CD4-positive, alpha-beta T cell treated with Interleukin-2 at 100 ng/mL for 4 hours (primary cell): ENCODE measurements at places on chromosomes 2 and 18.

DNA sequence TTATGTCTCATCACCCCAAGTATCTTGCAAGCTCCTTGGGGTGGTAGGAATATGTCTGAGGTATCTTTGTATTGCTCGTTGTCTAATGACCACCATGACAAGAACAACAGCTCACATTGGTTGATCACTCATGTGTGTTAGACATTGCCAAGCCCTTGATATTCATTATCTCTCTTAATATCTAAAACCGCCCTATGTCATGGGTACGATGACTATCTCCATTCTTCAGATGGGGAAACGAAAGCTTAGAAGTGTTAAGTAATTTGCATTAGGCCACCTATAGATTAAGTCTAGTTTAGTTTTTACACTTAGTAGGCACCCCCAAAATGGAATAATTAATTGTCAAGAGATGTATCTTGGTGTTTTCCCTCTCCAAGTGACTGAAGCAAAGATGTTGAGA lies 57.0 kb downstream of the ICOS start:
- peak; percentile 57 for DNase-seq

DNA sequence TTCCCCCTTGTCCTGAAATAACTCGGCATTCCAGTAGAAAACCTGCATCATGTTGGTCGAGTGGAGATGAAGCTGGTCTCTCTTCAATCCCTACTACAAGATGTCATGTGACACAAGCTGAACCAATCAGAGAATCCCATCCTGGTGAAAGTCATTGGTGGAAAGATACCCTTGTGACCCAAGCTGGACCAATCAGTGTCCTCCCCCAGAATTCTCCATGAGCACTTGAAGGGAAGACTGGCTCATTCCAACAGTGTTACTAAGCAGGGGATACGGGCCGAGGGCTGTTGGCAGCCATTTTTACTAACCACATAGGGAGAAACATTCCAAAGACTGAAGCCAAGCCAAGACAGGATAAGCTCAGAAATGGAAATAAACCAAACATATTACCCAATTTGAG lies 298.3 kb downstream of the ICOS start:
- no peak for DNase-seq

GRCh38 chr2:149463328-149464002 lies 124.1 kb downstream of the MMADHC start:
- DNase-seq = no peak

DNA sequence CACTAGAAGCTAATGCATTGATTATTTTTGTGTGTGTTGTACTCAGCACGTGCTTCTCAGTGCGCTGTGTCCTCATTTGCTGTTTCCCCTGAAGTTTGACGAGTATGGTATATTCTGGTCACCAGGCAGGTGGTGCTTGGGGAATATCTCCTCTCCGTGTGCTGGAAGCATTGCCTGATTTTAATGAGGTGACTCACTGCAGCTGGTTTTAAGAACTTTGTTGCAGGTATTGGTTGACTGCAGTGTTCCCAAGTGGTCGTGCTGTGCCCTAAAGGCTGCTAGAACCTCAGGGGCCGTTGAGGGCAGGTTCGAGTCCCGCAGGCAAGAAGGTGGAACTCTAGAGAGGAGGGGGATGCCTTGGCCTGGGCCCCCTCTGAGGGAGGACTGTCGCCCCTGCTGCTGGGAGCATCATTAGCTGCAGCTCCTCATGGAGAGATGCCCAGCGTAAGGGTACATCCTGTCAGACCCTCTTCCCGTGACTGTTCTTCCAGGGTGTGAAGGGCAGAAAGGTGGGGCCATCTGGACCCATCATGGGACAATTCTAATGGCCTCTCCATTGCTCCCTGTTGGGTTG lies 82.6 kb downstream of the AGAP1 start:
- no peak for DNase-seq

- peak; percentile 91 for DNase-seq
Observed at GRCh38 chr18:63155169-63155852, 164.3 kb downstream of the BCL2 start.

GRCh38 chr2:217802876-217803652 lies 199.7 kb downstream of the TNS1 start:
- DNase-seq = no peak

DNA sequence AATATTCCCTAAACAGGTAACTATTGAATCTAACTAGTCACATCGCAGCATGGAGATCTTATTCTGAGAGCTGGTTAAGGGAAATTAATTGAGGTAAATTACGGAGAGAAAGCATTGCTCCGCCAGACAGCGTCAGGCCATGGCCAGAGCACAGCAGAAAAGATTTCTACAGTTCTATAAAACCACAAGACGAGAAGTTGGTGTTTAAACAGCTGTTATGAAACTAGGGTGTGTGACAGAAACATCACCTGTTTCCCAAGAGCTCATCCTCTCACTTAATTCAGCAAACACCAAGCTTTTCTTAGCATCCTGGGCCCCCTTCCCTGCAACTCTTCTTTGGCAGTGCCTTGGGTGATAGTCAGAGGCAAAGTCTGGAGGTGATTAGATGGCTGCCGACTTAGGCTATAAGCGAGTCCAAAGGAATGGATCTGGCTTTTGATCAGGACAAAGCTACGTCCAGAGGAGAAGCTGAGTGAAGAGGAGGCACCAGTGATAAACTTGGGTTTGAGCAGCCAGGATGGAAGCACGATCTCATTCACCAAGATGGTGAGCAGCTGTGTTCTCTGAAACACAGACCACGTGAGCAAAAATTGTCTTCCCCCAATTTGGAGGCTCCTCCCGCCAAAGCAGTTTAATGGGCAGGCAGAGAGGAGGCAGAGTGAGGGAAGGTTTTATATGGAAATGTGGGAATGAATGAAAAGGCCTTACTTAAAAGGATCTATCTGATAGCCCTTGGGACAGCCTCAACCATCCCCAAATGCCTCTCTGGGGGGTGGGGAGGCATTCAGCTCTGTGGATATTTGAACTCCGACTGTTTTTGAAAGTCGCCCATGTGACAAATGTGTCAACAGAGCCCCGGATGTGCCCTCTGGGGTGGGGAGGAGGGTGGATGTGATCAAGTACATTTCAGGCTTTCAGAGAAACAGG lies 57.8 kb downstream of the PKDCC start:
- peak; percentile 91 for DNase-seq

- DNase-seq = no peak
Observed at GRCh38 chr2:9095690-9096089, 92.2 kb upstream of the MBOAT2 start.

GRCh38 chr2:127498386-127498785 lies 27.9 kb downstream of the IWS1 start:
- DNase-seq = no peak

- DNase-seq = no peak
Observed at GRCh38 chr2:219851801-219852481, 224.5 kb downstream of the SLC4A3 start.

DNA sequence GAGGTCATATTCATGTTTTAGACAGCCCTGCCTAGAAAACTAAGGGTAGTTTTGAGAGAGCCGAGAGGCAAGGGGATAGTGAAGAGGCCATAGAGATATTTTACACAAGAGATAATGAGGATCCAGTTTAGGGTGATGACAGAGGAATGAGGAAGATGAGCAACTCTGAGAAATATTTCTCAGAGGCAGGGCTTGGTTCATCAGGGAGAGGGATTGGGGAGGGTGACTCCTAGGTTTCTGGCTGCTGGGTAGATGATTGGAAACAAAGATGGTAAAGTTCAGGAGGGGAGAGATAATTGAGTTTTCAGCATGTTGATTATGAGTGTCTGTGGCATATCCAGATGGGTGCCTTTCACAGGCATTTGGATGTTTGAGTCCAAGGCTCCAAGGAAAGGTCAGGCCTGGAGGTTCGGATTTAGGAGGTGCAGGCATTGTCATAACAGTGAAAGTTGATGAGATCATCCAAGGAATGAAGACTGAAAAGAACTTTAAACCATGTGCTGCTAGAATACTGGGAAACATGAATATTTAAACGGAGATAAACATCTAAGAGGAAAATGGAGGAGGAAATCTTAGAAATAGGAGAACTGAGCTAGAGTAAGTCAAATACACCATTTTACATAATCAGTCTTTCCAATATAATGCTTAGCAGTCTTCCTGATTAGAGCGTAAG lies 7.4 kb downstream of the MYL12B start:
- DNase-seq = no peak

DNA sequence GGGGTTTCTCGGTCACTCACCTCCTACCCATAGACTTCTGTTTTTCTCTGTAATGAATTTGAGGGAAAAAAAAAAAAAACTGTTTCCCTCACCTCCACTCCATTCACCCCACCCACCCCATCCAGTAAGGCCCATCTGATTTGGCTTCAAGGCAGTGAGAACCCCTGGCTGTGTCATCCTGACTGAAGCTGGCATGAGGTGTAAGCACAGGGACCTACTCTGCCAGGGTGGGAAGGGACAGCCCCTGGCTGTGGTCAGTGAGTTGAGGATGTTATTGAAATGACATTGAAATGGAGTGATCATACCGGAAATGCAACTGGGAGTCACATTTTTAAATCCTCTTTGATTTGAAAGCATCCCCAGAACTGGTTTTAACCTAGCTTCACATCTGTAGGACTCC lies 19.1 kb upstream of the BCL2L11 start:
- no peak for DNase-seq

GRCh38 chr2:71832388-71832787 lies 315.3 kb downstream of the CYP26B1 start:
- no peak for DNase-seq

- peak; percentile 35 for DNase-seq
Observed at GRCh38 chr2:105114551-105114950, 76.7 kb downstream of the MRPS9 start.

DNA sequence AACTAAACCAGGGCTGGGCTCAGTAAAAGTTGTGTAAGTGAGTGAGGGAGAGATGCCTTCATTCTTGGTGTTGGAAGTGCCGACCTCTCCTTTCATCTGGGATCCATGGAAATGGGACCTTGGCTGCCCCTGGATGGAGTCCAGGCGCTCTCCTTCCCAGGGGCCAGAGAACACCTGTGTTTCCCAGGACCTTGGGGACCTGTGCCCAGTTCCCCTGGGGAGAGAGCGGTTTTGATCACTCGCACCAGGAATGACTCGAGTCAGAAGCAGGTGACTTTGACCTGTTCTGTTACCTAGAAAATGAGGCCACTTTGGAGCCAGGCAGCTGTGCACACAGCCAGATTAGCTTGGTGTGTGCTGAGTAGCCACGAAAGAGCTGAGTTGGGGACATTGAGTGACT lies 97.3 kb downstream of the SH3BP4 start:
- no peak for DNase-seq

- DNase-seq = no peak
Observed at GRCh38 chr2:239204876-239205468, 195.8 kb downstream of the HDAC4 start.

GRCh38 chr2:190860985-190861680 lies 19.5 kb upstream of the GLS start:
- no peak for DNase-seq

DNA sequence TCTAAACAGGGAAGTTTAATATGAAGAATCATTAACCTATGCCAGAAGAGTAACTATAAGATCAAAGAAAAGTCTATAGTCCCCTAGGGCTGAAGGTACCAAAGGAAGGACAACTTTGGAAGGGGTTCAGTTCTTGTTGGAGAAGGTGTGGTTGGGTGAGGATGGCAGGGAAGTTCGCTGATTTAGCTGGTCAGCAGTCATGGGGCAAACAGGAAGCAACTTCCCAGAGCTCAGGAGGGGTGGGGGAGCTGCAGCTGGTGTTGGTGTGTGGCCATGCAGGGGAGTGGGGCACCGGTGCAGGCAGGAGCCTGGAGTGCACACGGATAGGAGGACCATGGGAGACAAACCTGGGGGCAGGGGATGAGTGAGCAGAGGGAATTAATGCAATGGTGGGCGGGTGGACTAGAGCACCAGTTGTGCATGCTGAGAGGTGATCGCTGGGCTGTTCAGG lies 34.0 kb downstream of the FHOD3 start:
- DNase-seq = no peak

DNA sequence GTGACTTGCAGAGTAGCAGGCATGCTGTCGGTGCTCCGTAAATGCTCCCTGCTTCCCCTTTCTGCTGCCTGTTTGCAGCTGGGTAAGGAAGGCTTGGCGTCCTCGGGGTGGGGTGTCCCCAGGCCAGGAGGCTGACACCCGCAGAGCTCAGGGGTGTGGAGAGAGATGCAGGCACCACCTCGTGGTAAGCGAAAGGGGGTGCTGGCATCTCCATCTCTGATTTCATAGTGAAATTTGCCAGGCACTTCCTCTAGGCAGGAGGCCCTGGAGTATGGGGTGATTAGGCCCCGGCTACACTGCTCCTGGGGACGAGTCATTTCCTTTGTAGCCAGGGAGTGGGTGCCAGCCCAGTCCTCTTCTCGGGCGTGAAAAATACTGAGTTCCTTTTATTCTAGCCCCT lies 160.4 kb downstream of the KLHL29 start:
- DNase-seq = no peak

GRCh38 chr2:198930170-198930569 lies 527.6 kb downstream of the SATB2 start:
- DNase-seq = no peak

DNA sequence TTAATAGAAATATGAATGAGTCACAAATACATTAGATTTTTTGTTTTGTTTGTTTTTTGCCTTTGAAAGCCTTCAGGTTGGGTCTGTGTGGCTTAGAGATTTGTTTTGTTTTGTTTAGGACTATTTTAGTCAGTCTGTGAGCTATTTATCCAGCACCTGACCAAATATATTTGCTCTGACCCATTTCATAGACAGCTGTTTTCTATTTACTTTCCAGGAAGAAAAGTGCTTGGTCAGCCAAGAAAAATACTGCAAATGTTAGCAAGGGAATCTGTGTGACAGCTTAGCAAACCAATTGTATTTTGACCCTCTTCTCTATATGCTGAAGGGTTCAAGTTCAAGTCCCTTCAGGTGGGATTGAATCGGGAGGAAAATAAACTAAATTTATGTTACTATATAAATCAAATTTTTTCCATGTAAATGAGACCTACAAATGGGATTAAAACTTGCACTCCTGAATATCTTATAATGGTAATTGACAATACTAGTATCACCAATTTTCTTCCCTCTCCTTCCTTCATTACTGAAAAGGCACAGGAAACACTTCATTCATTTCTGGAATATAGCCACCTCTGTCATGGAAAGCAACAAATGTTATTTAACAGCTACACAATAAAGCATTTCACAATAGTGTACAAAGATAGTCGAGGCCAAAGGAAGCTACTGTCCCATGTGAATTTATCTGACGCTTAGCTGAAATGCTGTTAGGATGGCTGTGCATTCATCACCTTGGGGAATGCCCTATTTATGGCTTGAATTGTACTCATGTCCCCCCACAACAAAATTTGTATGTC lies 23.1 kb upstream of the KLF7 start:
- DNase-seq = no peak

DNA sequence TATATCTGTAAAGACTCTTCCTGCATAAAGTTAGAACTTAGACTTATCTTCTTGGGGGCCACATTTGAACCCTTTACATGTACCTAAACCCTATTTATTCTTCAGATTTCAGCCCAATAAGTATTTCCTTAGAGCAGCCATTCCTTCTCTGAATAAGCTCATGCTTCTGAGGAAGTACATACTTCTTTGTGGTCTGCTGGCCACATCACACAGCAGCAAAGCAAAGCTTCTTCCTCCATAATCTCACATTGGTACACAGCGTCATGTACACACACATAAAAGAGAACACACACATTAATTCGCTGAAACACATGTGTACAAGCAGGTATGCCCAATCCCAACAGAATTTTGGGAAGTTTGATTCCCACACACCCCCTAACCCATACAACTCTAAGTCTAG lies 331.0 kb downstream of the CDH2 start:
- no peak for DNase-seq

- no peak for DNase-seq
Observed at GRCh38 chr2:213285404-213285803, 1.1 kb downstream of the SPAG16 start.

- no peak for DNase-seq
Observed at GRCh38 chr2:237883951-237884446, 24.6 kb downstream of the RAMP1 start.
